ENCODE measurements at places on chromosomes 13 and 19.

DNA sequence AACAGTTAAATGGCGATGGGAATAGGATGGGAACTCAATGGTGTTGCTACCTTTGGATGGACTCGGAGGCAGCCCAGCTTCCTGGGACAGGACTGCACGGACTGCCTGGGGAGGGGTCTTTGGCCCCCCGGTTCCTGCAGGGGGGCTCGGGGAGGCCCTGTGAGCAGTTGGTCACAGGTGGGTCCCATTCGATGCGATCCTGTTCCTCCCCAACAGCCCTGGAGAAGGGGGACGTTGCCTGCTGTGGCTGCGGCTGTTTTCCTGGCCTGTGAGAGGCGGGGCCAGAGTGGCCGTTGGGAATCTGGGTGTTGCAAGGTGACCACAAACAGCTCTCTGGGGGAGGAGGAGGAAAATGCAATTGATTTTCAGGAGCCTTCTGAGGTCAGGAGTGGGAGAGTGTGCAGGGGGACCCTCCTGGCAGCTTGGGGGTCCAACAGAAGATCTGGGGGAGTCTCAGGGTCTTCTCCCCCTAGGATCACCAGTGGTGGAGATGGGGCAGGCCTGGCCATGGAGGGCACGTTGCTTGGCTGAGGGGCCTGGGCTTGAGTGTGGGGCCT, 1.9 kb upstream of the PLPPR3 start:
- no peak for DNase-seq

DNA sequence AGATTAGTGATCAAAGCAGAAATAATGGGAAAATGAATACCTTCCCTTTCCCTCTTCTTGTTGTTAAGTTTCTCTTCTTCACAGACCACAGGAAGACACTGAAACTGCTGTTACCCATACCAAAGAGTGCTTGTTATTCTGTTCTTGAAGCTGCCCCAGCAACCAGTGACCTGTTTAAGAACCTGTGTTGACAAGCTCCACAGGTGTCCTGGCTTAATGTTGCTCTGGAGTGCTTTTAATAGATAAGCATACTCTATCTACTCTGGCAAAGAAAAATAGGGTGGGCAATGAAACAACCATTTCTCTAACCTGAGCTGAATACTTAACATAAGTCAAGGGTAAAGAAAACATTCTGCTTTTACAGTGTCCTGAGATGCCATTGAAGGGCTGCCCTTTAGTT, 506.7 kb upstream of the GPC6 start:
- peak; percentile 98 for DNase-seq

- no peak for DNase-seq
Observed at GRCh38 chr13:91123456-91124127, 223.9 kb upstream of the MIR17HG start.

- peak; percentile 88 for DNase-seq
Observed at GRCh38 chr13:63680704-63681103, 2265.1 kb upstream of the PCDH20 start.

- peak; percentile 38 for DNase-seq
Observed at GRCh38 chr13:20814224-20814910, 40.6 kb upstream of the EEF1AKMT1 start.

DNA sequence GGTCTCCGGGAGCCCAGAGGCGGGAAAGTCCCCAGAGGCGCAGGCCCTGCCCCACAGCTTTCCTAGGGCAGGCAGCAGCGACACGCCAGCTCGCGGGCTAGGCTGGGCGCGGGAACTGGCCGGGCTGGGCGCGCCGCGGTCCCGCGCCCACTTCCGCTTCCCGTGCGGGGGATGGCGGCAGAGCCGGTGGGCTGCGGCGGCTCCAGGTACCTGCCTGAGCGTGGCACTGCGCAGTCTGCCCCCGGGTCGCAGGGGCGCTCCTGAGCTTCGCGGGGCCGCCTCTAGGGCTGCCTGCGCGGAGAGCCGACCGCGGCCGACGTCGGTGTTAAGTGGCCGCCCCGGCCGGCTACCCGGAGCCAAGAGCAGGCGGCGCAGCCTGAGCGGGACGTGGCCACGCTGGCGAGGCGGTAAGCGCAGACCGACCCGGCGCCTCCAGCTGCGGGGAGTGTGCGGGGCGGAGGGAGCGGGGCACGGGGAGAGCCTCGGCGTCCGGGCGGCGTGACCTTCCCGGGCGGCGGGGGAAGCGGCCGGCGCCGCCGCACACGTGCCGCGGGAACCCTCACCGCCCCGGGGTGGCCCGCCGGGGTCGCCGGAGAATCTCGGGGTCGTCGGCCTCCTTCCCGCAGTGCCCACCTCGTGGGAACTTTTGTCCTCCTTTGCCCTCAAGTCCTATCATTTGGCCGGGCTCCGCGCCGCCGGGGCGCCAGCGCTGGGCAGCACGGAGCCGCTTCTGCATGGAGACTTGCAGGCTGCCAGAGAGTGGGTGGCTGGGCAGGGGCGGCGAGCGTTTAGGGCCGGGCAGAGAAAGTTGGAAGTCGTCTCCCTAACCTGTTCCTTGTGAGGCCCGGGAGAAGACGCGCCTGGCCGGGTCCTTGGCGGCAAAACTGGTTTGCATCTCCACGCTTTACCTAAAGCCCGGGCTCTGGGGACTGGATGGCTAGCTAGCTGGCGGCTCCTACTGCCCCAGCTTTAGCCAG, 31.4 kb upstream of the MPHOSPH8 start:
- DNase-seq: peak; percentile 47

- no peak for DNase-seq
Observed at GRCh38 chr13:110571896-110572777, 10.6 kb upstream of the RAB20 start.

GRCh38 chr13:37342205-37342604, 236.7 kb upstream of the CSNK1A1L start:
- DNase-seq: peak; percentile 50

Data from NCI-H69 (cell line).